Stimulated activated CD4-positive, alpha-beta T cell treated with anti-CD3 and anti-CD28 coated beads, TNF-alpha, amount 100 ng/mL, for 48 hours (primary cell): ENCODE measurements at places on chromosomes 6 and 20.

DNA sequence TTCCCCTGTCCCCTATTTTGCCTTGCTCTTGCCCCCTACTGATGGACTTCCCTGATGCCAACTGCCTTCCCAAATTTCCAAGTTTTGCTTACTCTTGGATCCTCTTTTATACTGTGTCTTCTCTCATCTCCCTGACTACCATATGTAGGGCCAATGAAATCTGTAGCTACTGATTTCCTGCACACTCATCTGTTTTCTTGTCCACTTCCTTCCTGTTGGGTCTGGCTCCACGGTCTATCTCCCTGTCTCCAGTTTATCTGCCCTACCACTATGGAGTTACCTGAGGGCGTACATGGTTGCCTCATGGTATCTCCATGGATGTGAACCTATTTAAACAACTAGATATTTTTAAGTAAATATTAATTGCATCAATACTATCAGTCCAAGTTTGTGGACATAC, 140.3 kb upstream of the MCHR2 start:
- DNase-seq = no peak

DNA sequence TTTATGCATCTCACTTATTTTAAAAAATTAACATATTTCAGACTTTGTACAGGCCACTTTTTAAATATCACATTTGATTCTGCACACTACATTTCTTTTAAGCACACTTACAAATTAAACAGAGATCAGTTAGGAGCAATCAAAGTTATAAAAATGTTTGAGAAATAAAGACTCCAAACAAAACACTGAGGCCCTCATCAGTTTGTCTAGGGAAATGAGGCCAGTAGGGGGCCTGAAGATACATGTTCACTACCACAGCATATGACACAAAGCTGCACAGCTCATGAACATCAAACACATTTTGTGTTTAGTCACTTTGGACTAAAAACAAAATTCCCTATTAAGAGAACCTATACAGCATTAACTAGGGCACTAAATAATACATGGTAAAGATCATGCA, 180.5 kb downstream of the PDE7B start:
- DNase-seq = no peak

DNA sequence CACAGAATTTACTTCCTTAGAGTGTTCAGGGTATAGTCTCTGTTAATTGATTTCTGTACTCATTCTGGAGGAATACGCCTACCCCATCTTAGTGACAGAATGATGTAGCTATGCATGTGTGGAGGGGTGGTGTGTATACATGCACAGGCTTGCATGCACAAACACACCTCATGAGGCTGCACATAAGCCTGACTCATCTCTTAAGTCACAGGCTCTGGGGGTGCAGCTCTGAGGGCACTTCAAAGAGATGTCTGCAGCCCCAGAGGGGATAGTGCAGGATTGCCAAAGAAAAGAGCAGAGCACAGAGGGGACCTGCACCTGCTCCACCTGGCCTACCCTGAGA, 24.6 kb downstream of the TBX18 start:
- no peak for DNase-seq

- no peak for DNase-seq
Measured at GRCh38 chr20:20353576-20353975, 14.3 kb upstream of the INSM1 start.

- no peak for DNase-seq
Measured at GRCh38 chr6:18577491-18577890, 190.3 kb downstream of the RNF144B start.

- DNase-seq = no peak
Measured at GRCh38 chr20:4780245-4780644, 58.5 kb downstream of the PRND start.
